Stimulated activated CD4-positive, alpha-beta T cell treated with anti-CD3 and anti-CD28 coated beads, Interleukin-4, amount 100 ng/mL, for 4 hours (primary cell): ENCODE measurements at places on chromosomes 3 and 15.
A peak's percentile ranks its signal among the peaks of the same experiment; 100 is the strongest.

- no peak for DNase-seq
Observed at GRCh38 chr3:33716227-33716626, 1.8 kb downstream of the CLASP2 start.

- no peak for DNase-seq
Observed at GRCh38 chr3:179964890-179965289, 71.8 kb downstream of the PEX5L start.

DNA sequence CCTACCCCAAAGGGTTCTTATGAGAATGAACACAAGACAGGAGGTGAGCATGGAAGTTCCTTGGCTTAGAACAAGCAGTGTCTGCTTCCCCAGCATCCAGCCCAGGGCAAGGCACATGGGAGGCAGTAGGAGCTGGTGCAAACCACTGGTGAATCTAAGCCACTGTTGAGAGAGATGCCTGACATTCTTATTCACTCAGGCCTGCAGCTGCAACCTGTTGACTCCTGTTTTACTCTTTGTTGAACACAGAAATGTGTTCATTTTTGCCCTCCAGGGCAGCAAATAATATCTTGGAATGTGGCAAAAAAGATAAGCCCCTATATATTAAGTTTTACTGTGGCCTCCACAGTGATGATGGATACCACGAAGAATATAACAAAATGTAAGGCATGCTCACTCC lies 8.9 kb upstream of the PAK6 start:
- DNase-seq = no peak

DNA sequence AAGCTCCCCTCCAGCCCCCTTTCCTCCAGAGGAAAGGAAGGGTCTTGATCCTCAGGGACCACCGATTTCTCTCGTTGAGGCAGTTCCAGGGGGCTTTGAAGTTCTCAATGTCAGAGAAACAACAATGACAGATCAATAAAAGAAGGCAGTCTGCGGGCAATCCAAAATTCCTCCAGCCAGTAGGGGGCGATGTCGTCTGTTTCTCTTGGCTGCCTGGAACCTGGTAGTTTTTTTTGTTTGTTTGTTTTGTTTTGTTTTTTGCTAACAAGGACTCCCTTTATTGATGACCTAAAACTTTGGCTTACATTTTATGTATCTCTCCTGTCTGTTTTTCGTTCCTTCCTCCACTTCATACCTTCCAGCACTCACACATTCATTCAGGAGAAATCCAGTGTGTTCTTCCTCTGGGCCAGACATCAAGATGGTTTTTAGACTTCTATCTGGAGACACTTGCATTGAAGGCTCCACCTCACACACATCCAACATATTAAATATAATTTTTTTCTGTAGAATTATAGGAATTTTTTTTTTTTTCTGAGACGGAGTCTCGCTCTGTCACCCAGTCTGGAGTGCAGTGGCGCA lies 276.6 kb downstream of the RPLP1 start:
- peak; percentile 75 for DNase-seq

DNA sequence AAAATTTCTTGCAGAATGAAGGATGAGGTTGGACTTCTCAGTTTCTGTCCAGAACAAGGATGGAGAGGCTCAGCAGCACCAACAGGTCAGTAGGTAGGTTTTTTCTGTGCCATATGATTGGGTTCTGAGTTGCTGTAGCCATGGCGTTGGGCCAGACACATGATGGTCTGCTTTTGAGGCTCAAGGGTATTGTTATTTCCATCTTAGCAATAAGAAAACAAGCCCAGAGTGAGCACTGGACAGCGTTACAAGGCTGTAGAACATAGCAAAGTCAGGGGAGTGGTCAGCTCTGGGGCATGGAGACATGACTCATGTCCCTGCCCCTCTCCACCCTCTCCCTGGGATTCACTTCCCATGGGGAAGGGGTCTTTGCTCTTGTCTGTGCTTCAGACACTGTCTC lies 137.6 kb upstream of the TOPAZ1 start:
- DNase-seq = no peak

GRCh38 chr3:94617312-94617711 lies 554.5 kb downstream of the NSUN3 start:
- DNase-seq = no peak

- no peak for DNase-seq
Observed at GRCh38 chr3:63968612-63969350, 54.5 kb downstream of the PSMD6 start.

- DNase-seq = no peak
Observed at GRCh38 chr3:27252646-27253045, 116.5 kb downstream of the NEK10 start.

GRCh38 chr3:136632625-136633081 lies 119.5 kb downstream of the STAG1 start:
- no peak for DNase-seq

- DNase-seq = no peak
Observed at GRCh38 chr3:160950542-160950941, 154.6 kb downstream of the B3GALNT1 start.
